ENCODE measurements at places on chromosomes 6 and 20.

GRCh38 chr20:45187693-45188092 lies 13.0 kb downstream of the PI3 start:
- DNase-seq = no peak

DNA sequence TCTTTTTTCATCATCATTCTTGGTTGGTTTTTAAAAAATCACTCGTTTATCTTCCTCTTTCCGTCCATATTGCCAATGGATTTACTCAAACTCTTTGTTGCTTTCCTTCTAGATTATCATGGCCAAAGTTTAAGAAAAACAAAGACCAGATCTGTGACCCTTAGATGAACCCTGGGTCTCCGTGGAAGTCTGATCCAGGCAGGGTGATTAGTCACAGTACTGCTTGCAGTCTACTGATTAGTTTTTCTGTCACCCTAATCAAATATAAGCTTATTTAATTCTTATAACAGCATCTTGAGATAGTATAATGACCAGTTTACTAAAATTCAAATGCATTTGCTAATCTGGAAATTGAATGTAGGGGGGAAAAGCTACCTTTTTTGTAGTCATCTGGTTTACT lies 6.0 kb upstream of the SMIM28 start:
- DNase-seq = no peak

DNA sequence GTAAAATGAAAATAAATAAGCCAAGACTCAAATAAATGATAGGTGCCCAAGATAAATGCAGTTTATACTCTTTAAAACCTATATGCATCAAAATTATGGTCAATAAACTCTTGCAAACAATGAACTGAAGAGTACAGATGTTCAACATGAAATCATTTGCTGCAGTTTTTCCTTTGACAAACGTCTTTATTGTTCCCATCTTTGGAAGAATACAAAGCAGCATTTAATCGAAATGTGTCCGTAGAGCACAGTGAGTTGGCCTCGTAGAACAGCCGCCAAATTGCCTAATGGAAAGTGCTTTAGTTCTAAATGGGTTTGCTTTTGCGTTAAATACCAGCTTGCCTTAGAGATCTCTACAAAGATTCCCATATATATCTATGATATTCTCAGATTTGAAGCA lies 447.4 kb downstream of the PKHD1 start:
- DNase-seq = no peak

DNA sequence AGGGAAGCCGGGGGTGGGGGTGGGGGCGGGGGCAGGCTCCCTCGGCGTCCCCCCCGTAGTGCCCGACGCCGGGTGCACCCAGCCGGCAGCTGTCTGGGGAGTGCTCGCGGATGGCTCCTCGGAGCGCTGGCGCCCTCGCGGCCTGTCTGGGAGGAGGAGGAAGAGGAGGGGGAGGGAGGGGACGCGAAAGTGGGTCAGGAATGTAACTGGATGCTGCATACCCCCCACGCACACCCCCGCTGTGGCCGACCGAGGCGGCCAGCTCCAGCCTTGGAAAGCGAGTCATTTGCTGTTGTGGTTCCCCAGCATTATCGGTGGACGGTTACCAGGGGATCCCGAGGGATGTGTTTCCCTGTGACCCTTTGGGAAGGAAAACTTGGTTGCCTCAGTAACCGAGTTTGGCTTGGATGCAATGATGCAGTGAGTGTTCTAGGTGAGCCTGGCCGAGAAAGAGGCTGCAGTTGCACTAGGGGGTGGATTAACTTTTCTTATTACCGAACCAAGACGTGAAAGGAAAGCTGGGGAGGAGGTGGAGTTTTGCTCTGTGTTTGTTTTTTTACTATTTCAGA lies 55.2 kb upstream of the RREB1 start:
- DNase-seq = peak; percentile 6

DNA sequence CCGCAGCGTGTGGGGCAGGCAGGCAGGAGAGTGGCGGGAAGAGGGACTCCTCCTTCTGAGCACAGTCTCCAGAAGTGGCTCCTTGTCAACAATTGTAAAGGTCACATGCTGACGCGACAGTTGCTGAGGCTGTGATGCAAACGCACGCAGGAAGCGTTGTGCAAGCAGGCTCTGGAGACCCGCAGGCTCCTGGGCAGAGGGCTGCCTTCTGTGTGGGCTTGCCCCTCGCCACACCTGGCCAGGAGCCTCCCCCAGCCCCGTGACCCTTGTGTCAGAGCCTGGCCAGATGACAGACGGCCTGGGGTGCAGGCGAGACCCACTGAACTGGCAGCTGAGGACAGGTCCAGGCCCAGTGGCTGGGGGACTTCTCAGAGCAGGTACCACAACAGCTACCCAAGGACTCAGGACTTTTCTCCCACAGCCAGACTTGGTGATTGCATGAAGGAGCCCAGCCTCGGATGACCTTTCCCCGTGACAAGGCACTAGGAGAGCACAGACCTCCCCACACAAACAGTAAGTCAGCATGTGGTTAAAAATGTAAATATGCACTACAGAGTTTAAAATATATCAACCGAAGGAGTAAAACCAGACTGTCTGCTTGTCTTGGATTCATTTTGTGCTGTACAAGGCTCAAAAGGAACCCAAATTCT lies 222.1 kb upstream of the RREB1 start:
- no peak for DNase-seq

DNA sequence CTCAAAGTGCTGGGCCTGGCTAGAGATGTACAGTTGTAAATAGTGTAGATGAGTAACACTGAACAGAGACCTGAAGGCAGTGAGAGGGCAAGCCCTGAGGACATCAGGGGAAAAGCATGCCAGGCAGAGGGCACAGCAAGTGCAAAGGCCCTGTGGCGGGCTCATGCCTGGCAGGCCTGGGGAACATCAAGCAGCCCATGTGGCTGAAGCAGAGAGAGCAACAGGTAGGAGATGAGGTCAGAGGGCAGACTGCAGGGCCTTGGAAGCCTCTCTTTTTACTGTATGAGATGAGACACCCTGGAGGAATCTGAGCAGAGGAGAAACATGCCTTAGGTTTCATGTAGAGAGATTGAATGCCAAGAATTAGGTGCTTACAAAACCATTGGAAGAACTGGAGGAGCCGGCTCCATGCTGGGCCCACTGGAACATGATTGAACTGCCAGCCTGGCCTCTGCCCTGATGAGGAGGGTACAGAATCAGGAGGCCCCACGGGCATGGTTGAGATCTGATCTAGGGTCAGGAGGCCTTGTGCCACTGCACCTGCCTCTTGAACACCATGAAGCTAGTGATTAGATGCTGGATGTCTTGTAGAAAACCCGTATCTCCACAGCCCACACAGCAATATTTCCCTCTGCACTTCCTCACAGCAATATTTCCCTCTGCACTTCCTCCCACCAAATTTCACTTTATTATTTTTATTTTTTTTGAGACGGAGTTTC lies 5.9 kb upstream of the HMGA1 start:
- DNase-seq = no peak

- no peak for DNase-seq
Measured at GRCh38 chr6:148348335-148348734, 5.7 kb downstream of the SASH1 start.

DNA sequence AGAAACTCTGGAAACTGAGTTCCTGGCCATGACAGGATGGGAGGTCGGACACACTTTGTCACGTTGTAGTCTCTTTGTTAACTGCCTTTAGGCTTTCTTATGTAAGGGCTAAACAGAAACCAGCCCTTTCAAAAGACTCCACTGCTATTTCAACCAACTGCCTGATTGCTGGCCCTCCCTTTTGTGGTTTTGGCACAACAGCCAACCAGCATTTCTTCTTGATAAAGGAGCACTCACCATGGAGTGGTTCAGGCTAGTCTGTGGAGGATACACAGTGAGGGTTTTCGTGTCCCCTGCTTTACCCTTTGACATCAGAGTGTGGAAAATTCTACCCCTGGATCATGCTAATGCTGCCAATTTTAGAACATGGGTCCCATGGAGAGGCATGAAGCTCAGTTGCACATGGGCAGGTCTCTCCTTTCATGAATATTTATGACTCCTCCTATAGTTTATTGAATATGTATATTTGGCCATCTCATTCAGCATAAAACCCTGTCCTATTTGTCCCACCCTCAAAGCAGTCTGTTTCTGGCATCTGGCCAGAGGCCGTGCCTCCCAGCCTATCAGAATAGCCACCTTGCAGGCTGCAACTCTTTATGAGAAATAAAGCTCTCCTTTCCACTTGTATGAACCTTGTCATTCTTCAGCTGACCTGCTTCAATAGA lies 148.3 kb downstream of the HS3ST5 start:
- no peak for DNase-seq

DNA sequence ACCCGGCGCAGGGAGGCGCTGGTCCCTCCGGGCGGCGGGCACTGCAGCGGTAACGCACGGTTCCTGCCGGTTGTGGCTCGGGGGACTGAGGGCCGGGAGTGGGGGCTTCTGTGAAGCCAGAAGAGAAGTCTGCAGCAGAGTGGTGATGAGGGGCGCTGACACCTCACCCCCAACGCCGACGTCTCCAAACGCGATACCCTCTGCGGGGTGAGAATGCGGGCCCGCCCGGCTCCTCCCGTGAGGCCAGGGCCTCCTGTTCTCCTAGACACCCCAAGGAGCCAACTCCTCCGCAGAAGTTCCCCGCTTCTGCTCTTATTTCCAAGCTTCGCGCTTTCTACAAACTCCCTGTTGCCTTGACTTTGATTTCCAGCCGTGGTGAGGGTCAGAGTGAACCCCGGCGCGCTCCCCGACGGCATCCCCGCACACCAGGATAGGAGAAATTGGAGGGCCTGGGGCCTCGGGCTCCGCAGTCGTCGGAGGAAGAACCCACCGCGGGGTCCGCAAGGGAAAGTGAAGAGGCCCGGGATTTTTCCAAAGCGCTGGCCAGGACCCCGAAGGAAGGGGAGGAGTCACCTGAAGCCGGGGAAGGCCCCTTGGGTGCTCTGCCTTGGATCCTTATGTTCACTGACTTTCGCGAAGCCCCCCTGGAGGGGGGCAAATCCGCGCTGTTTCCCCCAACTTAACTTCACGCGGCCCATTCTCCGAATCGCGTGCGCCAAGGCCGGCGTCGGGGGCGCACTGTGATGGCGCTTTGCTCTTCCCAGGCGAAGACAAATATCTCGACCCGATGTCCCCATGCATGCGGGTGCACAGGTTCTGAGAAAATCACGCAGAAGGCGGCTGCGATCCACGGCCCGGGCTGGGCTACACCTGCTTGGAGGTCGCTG lies 3.1 kb upstream of the INSM1 start:
- DNase-seq = no peak

DNA sequence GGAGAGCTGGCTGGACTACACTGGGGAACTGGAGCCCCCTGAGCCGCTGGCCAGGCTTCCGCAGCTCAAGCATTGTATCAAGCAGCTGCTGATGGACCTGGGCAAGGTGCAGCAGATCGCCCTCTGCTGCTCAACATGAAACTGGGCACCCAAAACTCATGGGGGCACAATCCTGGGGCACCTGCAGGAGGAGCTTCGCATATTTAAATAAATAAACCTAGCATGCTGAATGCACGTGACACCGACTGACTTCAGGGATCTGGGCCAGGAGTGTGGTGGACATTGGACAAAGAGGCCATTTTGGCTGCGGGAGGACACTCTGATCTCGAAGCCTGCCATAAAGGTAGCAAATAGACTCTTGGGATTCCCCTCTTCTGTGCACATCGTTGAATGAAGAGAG lies 6.8 kb downstream of the SCAND1 start:
- DNase-seq = peak; percentile 20

- DNase-seq = no peak
Measured at GRCh38 chr20:43681468-43681942, 14.6 kb downstream of the MYBL2 start.

- no peak for DNase-seq
Measured at GRCh38 chr6:116118608-116119007, 7.3 kb downstream of the COL10A1 start.

DNA sequence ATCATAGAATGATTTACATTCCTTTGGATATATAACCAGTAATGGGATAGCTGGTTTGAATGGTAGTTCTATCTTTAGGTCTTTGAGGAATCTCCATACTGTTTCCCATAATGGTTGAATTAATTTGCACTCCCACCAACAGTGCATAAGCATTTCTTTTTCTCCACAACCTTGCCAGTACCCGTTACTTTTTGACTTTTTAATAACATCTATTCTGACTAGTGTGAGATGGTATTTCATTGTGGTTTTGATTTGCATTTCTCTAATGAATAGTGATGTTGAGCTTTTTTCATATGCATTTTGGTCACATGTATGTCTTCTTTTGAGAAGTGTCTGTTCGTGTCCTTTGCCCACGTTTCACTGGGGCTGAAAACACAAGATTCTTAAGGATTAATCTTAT lies 107.3 kb downstream of the TINAG start:
- no peak for DNase-seq

GRCh38 chr6:20252311-20252710 lies 40.0 kb upstream of the MBOAT1 start:
- DNase-seq = no peak

DNA sequence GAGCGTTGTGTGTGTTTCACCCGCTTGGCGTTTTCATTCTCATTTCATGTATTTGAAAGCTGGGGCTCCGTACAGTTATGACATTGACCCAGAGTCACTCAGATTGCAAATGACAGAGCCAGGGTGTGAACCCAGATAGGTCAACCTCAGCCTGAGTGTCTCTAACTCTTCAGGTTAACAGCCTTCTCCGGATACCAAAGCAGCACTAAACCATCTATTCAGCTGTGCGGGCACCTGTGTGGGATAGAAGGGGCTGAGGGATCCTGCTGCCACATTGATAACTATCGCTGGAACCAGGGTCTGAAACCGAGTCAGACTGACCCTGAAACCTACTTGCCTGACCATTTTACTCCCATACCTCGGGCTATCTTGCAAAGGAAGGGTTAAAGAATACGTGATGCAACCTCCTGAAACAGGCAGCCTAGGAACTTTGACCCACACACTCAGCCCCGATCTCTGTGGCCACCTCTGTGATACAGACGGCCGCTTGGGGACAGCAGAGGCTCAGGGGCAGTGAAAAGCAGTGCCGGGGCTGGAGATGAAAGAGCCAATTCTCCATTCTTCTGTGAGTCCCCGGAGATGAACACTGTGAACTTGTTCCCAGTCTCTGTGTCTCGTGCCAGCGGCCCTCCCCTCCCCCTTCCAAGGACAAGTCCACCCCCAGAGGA lies 233.5 kb upstream of the QKI start:
- peak; percentile 12 for DNase-seq

DNA sequence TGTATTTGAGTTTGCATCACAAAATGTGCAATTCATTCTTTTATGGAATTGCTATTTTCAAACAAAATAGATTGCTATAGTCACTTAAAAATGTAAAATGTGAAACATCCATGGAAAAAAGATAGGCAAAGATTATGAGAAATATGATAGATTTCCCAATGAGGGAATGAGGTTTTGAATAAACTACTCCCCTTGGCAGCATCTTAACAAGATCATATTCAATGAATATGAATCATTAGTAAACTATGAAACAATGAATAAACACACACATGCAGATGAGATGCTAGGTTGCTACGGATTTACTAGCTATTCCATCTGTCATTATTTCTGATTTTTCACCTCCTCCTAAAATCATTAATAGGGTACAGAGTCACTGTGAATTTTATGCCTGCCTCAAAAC lies 401.8 kb downstream of the PHF3 start:
- no peak for DNase-seq
